ENCODE measurements at places on chromosomes 2 and 18.

DNA sequence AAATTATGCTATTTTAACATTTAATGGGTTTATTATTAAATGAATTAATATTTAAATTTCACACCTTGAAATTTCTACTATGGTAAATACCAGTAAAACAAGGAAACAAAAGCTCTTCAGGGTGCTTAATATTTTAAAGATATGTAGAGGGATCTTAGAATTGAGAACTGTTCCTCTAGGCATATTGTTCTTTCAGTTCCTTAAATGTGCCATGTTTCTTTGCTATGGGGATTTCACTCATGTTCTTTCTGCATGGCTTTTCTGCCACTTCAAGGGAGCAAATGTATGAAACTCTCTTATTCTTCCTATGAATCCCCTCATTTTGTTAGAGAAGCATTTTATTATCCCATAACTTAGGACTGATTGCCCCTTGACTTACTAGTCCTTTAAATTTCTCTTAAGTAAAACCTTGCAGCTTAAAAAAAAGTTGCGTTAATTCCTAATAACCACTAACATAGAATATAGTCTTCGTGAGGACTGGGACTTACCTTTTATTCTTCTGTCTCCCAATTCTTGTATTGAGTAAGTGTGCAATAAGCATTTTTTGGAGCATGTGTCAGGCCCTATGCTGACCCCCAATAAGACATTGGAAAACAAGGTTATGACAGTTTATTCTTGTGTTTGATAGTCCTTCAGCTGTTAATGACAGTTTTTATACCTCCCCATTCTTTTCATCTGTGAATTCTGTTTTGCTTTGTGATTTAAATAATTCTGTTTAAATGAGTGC is 95.7 kb downstream of the BIRC6 start:
- no peak for DNase-seq

DNA sequence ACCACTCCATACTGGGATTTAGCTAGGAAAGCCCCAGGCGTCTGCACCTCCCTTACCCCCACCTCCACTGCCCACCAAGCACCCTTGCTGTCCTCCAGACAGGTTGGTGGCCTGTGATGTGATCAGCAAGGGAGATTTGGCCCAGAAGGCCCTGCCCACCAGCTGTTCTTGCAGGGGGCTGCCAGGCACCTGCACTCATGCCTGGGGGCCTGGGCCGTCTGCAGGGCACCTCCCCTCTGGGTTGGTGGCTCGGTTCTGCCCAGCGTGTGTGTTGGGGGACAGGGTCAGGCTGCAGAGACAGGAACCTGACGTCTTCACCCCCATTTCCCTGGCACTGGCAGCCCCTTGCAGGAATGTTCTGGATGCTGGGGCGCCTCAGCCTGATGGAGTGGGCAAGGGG is 5.8 kb downstream of the DNMT3A start:
- no peak for DNase-seq

GRCh38 chr2:69375494-69376353 is 11.3 kb downstream of the GFPT1 start:
- no peak for DNase-seq

DNA sequence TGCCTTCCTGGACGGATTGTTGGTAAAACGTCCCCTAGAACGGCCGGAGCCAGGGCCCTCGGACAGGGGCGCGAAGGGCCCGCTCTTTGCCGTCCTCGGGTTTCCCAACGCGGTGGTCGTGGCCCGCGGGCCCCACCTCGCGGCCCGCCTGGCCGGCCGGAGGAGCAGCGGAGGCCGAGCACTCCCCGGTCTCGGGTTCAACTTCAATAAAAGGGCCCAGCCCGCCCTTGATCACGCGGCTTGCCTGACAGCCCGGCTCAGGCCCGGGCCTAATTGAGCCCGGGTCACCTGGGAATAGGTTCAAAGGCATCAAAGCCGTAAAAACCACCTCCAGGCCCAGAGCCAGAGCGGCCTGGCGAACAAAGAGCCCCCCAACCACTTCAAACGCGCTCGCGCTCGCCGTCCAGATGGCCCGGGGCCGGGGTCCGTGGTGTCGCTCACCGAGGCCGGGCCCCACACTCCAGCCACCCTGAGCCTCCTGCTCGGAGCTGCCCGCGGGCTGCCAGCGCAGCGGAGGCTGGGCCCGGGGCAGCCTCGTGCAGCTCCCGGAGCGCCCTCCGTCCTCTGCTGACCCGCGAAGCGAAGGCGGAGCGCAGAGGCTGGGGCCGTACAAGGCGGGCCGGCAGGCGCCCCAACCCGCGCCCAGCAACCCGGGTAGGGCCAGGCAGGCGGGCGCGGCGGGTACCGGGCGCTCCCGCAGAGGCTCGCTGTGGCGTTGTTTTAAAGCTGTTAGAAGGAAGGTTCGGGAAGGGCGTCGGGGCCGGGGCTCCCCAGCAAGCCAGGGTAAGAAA is 1.1 kb upstream of the TWIST2 start:
- DNase-seq, result peak; percentile 56

DNA sequence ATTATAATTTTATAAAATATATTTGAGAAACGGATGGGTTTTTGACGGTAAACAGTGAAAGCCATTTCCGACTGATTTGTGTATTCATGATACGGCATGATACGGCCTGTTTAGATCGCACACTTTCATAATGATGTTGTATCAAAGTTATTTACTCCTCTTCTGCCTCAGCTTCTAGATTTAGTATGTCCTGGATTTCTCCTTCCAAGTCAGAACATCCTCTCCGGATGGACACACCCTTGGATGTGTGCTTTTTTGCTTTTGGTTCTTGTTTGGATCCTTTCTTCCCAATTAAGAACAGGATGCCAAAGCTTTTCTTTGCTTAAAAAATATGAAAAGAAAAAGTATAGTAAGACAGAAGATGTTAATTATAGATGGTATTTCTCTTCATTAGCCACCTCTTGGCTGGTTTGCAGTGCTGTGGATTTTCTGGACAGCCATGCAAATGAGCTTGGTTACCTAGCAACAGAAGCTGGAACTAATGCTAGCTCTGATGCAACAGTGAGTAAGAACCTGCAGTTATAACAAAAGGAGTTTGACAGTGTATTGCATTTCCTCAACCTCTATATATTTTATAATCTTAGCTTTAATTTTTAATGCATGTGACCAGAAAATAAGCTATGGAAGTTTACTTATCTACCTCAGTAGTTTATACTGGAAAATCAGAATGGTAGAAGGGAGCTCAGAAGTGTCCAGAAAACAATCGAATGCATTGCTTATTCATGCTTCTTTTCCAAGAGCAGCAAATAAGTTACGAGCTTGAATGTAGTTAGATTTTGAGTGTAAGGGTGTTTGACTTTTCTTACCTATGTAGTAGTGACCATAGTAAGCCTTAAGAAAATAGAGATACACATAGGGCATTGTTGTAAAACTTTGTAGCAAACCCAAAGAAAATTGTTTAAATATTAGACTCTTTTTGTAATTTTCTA is 27.9 kb downstream of the RMND5A start:
- DNase-seq, result peak; percentile 62

GRCh38 chr2:99477054-99477453 is 12.8 kb downstream of the REV1 start:
- no peak for DNase-seq

- peak; percentile 51 for DNase-seq
These were observed 84.6 kb downstream of the NRP2 start for GRCh38 chr2:205766779-205767359.

All from AG08396 (cell line).